ENCODE measurements at places on chromosomes 11 and 22. TPM values are rescaled to one million over a fixed set of nuclear protein-coding genes. Genes with fewer than 3 reads are reported as not detected.

GRCh38 chr11:77418155-77418970 lies 55.5 kb downstream of the PAK1 start:
- H3K27me3 ChIP-seq, result no peaks in the 10 kb centered on the region
- H3K4me1 ChIP-seq, result peaks cover 22% of the 10 kb centered on the region
- no peak for DNase-seq
- peak overlapping the region; percentile 9 for H3K27ac ChIP-seq

DNA sequence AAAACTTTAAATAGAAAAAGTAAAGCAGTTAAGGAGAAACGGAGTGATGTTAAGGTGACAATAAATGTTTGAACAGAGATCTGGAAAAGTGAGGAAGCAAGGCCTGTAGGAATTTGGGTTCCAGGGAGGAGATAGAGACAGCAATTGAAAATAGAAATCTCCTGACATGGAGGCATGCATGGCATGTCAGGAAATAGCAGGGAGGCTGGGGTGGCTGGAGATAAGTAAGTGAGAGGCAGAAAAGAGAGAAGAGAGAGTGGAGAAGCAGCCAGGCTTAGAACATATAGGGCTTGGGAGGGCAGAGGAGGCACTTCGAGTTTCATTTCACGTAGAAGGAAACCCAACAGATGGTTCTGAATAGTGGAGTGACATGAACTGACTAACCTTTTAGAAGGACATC lies 185.5 kb downstream of the LRRC4C start:
- no peaks in the 10 kb centered on the region for H3K27me3 ChIP-seq
- H3K36me3 ChIP-seq, result no peaks in the 10 kb centered on the region
- H3K4me1 ChIP-seq, result no peaks in the 10 kb centered on the region
- DNase-seq, result no peak
- H3K27ac ChIP-seq, result no peak overlapping the region
- no peak overlapping the region for H3K4me3 ChIP-seq

- H3K27ac ChIP-seq, result peak overlapping the region; percentile 73
- peaks cover 27% of the 10 kb centered on the region for H3K4me1 ChIP-seq
- H3K36me3 ChIP-seq, result no peaks in the 10 kb centered on the region
- peaks cover 8% of the 10 kb centered on the region for H3K27me3 ChIP-seq
- DNase-seq, result no peak
- H3K4me3 ChIP-seq, result no peak overlapping the region
Measured at GRCh38 chr22:37663521-37664140, 5.1 kb downstream of the PDXP start.

GRCh38 chr22:49929211-49929979 lies 11.0 kb downstream of the CRELD2 start:
- no peaks in the 10 kb centered on the region for H3K36me3 ChIP-seq
- H3K4me3 ChIP-seq, result no peak overlapping the region
- peaks cover 23% of the 10 kb centered on the region for H3K4me1 ChIP-seq
- H3K27me3 ChIP-seq, result no peaks in the 10 kb centered on the region
- H3K27ac ChIP-seq, result no peak overlapping the region

DNA sequence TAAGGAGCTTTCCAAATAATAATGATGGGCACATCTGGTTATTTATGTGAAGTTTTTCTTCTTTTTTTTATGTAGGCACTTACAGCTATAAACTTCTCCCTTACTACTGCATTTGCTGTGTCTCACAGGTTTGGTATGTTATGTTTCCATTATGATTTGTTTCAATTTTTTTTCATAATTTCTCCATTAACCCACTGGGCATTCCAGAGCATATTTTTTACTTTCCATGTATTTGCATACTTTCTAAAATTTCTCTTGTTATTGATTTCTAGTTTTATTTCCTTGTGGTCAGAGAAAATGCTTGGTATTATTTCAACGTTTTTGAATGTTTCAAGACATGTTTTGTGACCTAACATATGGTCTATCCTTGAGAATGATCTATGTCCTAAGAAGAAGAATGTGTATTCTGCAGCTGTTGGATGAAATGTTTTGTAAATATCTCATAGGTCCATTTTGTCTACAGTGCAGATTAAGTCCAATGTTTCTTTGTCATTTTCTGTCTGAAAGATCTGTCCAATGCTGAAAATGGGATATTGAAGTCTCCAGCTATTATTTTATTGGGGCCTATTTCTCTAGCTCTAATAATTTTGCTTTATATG lies 362.1 kb downstream of the DDX10 start:
- H3K27me3 ChIP-seq, result no peaks in the 10 kb centered on the region
- no peak overlapping the region for H3K27ac ChIP-seq
- no peak for DNase-seq
- no peaks in the 10 kb centered on the region for H3K4me1 ChIP-seq
- H3K36me3 ChIP-seq, result no peaks in the 10 kb centered on the region

DNA sequence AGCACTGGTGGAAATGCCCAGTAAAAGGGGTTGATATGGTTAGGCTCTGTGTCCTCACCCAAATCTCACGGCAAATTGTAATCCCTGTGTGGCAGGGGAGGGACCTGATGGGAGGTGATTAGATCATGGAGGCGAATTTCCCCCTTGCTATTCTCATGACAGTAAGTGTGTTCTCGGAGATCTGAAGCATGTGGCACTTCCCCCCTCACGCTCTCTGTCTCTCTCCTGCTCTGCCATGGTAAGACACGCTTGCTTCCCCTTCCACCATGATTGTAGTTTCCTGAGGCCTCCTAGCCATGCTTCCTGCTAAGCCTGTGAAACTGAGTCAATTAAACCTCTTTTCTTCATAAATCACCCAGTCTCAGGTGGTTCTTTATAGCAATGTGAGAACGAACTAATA lies 37.4 kb downstream of the PACSIN2 start:
- no peak overlapping the region for H3K4me3 ChIP-seq
- H3K27ac ChIP-seq, result no peak overlapping the region
- peaks cover 15% of the 10 kb centered on the region for H3K4me1 ChIP-seq
- DNase-seq, result no peak
- H3K27me3 ChIP-seq, result peaks cover 4% of the 10 kb centered on the region

GRCh38 chr11:9320047-9320446 lies 5.7 kb upstream of the TMEM41B start:
- no peaks in the 10 kb centered on the region for H3K36me3 ChIP-seq

- no peaks in the 10 kb centered on the region for H3K36me3 ChIP-seq
- no peaks in the 10 kb centered on the region for H3K27me3 ChIP-seq
- no peak overlapping the region for H3K4me3 ChIP-seq
Measured at GRCh38 chr11:30285416-30286121, 37.3 kb upstream of the ARL14EP start.

GRCh38 chr11:72696866-72697700 lies 22.9 kb upstream of the PDE2A start:
- no peak overlapping the region for H3K27ac ChIP-seq
- DNase-seq, result peak; percentile 62
- no peaks in the 10 kb centered on the region for H3K4me1 ChIP-seq
- peaks cover 20% of the 10 kb centered on the region for H3K27me3 ChIP-seq

GRCh38 chr11:96151501-96151900 lies 191.5 kb downstream of the MAML2 start:
- no peak for DNase-seq
- no peaks in the 10 kb centered on the region for H3K27me3 ChIP-seq
- no peak overlapping the region for H3K4me3 ChIP-seq
- peaks cover 3% of the 10 kb centered on the region for H3K4me1 ChIP-seq
- no peak overlapping the region for H3K27ac ChIP-seq

GRCh38 chr11:113494021-113494420 lies 18.8 kb upstream of the DRD2 start:
- no peak overlapping the region for H3K4me3 ChIP-seq
- DNase-seq, result no peak
- peaks cover 7% of the 10 kb centered on the region for H3K27me3 ChIP-seq
- H3K4me1 ChIP-seq, result peaks cover 16% of the 10 kb centered on the region

DNA sequence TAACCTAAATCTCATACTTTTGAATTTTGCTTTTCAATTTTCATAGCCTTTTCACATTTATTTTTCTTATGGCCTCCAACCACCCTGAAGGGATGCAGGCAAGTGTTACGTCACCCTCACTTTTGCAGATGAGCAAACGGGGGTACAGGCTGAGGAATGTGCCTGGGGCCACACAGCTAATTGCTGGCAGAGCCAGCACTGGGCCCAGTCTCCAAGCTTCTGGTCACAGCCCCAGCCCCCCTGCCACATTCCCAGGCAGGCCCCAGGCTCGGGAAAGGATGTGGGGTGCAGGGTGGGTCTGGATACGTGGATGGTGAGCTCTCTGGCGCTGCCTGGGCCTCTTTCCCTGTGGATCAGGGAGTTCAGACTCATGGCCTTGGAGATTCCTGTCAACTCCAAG lies 138.6 kb downstream of the PKNOX2 start:
- H3K4me1 ChIP-seq, result peaks cover 27% of the 10 kb centered on the region
- DNase-seq, result no peak
- H3K27ac ChIP-seq, result no peak overlapping the region

DNA sequence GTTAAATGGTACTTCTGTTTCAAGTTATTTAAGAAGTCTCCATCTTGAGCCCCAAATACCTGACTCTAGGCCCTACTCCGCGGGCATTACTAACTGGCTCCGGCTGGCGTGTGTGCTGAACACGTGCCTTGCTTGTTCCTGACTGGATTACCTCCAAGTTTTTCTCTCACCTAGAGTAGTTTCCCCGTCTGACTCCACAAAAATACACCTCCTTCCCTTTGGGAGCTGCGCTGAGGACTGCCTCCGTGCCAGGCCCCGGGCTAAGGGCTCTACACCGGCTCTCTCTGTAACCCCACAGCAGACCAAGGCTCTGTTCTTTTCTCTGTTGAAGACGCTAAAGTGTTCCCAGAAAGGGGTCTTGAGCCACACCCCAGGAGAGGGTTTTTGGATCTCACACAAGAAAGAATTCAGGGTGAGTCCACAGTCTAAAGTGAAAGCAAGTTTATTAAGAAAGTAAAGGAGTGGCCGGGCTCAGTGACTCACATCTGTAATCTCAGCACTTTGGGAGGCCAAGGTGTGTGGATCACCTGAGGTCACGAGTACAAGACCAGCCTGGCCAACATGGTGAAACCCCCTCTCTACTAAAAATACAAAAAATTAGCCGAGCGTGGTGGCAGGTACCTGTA lies 61.8 kb downstream of the ANO1 start:
- H3K36me3 ChIP-seq, result no peaks in the 10 kb centered on the region
- no peak overlapping the region for H3K4me3 ChIP-seq
- no peak overlapping the region for H3K27ac ChIP-seq
- peaks cover 19% of the 10 kb centered on the region for H3K4me1 ChIP-seq
- H3K27me3 ChIP-seq, result peaks cover 8% of the 10 kb centered on the region
- no peak for DNase-seq

DNA sequence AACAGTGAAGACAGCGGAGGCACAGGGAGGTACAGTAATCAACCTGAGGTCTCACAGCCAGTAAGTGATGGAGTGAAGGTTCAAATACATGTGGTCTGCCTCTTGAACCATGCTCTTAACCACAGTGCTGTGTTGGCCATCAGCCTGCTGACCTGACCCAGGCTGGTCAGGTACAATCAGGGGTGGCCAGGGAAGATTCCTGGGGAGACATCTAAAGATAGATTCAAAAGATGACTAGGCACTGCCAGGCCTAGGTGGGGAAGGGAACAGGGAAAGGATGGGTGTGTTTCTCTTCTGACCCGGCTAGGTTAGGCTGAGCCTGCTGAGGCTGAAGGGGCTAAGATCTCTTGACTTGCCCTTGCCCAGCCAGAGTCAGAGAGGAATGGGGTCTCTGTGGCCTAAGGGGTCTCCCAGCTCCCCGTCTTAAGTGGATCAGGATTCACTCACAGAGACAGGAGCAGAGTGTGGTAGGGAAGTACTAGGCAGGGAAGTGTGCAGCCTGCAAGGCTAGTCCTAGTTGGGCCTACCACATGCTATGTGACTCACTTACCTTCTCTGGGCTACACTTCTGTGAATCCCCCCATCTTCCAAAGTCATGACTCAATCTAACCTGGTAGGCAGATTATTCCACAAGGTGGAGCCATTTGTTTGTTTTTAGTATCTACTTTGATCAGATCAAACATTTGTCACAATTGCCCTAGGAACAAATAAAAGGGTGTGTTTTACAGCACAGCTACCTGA lies 10.4 kb upstream of the SREBF2 start:
- DNase-seq, result no peak
- peak overlapping the region; percentile 41 for H3K27ac ChIP-seq
- no peaks in the 10 kb centered on the region for H3K36me3 ChIP-seq
- peaks cover 32% of the 10 kb centered on the region for H3K4me1 ChIP-seq
- peaks cover 4% of the 10 kb centered on the region for H3K27me3 ChIP-seq

- H3K27me3 ChIP-seq, result peaks cover 2% of the 10 kb centered on the region
- peaks cover 11% of the 10 kb centered on the region for H3K4me1 ChIP-seq
- no peak for DNase-seq
- no peaks in the 10 kb centered on the region for H3K36me3 ChIP-seq
- H3K27ac ChIP-seq, result no peak overlapping the region
Measured at GRCh38 chr11:116539836-116540418, 232.9 kb downstream of the BUD13 start.

DNA sequence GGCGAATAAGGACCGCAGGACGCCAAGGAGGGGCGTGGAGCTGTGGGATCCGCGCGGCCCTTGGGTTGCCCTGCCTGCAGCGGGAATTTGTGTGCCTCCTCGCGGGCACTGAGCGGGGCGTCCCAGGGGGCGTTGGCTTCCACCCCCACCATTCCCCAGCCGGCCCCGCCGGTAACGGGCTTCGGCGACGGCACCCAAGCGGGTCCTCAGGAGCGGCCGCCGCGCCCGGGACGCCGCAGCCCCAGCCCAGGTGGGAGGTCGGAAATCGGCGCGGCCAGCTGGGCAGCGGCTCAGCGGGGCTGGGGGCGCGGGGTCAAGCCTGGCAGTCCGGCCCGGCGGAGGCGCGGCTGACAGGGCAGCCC lies 320 bp downstream of the CLTCL1 start:
- peak; percentile 51 for DNase-seq
- H3K36me3 ChIP-seq, result no peaks in the 10 kb centered on the region
- H3K4me3 ChIP-seq, result peak overlapping the region; percentile 88
- H3K27ac ChIP-seq, result no peak overlapping the region

DNA sequence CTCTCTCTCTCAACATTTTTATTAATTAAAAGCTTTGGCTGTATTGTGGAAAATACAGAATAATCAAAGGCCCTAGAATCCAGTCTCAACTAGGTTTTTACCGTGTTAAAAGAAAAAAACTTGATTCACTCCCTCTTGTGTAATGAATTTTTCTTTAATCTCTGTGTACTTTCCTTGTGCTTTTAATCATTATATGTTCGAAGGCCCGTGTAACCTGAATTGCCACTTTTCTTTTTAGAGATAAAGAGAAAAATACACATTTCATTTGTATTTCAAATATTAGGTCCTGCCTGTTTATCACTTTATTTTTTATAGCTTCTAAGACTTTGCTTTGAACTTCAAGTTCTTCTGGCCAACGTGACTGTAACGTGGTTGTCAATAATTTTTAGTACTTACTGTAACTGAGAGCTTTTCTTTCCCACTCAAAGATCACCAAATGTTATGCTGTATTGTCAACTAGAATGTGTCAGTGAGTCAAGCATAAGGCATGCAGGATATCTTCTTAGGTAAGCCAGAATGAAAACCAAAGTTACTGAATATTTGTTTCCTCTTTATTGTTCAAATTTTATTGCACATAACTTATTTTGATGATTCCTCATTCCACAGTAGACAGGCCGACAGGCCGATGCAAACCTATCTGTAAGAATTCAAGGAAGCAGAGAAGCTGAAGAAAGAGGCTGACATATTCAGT lies 23.3 kb upstream of the FAR1 start:
- no peaks in the 10 kb centered on the region for H3K4me1 ChIP-seq
- no peak for DNase-seq
- no peaks in the 10 kb centered on the region for H3K36me3 ChIP-seq
- H3K4me3 ChIP-seq, result no peak overlapping the region
- H3K27me3 ChIP-seq, result peaks cover 6% of the 10 kb centered on the region

Gene KRTAP5-1
- not detected for total RNA-seq

Gene MRGPRD
- total RNA-seq, result not detected

Gene TTC36
- 1.9 TPM for total RNA-seq

Gene SCUBE2
- 2.5 TPM for total RNA-seq

Gene SLC7A4
- 0.59 TPM for total RNA-seq

Gene TECTA
- 2.9 TPM for total RNA-seq

Gene P4HA3
- not detected for total RNA-seq

Gene ENTHD1
- total RNA-seq, result not detected

Gene ELFN2
- total RNA-seq, result 7.3 TPM

Gene ARFGAP2
- total RNA-seq, result 119 TPM

Gene OR52I2
- total RNA-seq, result 0.49 TPM

Gene NCAM1
- 819 TPM for total RNA-seq

Measured in glutamatergic neuron (in vitro differentiated cells).